ENCODE measurements at places on chromosomes 3 and 15.

DNA sequence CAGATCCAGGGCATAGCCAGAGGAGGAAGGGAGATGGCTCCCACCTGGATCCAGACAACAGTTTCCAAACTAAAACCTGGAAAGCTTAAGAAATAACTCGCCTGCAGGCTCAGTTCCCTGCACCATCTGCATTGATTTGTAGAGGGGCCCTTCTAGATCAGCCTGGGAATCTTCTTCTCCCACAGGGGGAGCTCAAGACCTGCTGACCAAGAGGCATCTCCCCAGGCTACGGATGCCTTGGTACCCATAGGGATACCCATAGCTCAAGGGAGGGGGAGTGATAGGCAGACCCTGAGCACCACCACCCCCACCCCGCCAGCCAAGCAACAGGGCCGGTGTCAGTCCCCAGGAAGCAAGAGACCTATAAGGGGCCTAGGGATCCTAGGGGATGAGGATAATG, 28.0 kb upstream of the DCLK3 start:
- no peak for DNase-seq

GRCh38 chr3:149970716-149971402, at the start of gene PFN2:
Gene PFN2 (minus strand): TSS chr3:149970895. CDS start chr3:149970856, 39 bp downstream.
- peak; percentile 47 for DNase-seq

DNA sequence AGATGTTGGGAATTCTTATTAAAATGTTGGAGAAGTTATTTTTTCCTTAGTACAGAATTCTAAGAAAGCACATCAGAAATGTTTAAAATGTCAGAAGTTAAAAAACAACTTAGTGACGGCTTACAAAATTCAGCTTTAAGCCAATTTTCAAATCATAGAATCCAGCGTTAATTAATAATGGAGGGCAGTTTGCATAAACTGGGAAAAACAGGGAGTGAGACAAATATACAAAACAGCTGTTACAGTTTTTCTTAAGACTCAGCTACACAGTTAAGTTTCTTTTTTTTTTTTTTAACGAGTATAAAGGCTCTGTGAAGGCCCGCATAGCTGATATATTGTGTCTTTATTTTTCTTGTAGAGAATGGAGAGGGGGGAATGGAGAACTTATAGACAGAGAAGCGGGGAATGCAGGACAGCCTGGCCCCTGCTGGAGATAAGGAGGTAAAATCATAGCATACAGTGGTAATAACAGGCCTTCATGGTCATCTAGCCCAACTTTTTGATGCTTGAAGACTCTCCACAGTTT, 164.4 kb downstream of the BBX start:
- no peak for DNase-seq

- no peak for DNase-seq
Measured at GRCh38 chr3:194521510-194522260, 34.9 kb upstream of the ATP13A3 start.

- no peak for DNase-seq
Measured at GRCh38 chr3:172135185-172135584, 95.8 kb downstream of the FNDC3B start.

- DNase-seq, result no peak
Measured at GRCh38 chr15:71451130-71451529, 335.9 kb downstream of the THSD4 start.

DNA sequence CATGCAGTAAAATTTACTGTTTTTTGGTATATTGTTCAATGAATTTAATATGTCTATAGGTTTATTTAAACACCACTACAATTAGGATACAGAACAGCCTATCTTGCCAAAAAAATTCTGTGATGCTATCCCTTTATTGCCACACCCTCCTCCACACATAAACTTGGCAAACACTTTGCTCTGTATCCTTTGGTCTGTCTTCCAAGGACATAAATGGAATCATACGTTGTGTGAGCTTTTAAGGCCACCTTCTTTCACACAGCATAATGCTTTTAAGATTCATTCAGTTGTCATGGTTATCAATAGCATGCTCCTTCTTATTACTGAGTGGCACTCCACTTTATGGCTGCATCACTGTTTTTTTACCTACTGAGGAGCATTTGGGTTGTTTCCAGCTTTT, 71.5 kb downstream of the CERS3 start:
- DNase-seq, result no peak

GRCh38 chr3:126128504-126129397, 44.8 kb upstream of the SLC41A3 start:
- DNase-seq, result no peak
